ENCODE measurements at places on chromosomes 13 and 19.

DNA sequence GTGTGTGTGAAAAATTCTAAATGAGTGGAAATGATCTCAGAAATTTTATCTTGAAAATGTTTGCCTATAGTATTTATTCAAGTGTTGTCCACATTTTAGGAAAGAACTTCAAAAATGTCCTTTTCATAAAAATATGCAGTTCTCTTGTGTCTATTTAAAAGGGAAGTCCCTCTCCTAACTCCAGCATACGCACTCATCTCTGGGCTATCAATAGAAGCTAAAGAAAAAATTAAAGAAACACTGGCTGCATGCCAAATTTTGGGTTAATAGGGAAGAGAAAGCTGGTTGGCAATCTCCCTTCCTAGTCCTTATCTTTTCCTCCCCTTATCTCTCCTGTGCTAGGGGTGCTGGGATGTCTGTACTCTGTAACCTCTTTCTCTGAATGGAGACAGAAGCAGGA is 313.3 kb downstream of the ENOX1 start:
- no peak for DNase-seq

GRCh38 chr19:55369653-55370304 is 484 bp downstream of the IL11 start:
- peak; percentile 46 for DNase-seq

GRCh38 chr13:41740479-41740878 is 220.4 kb downstream of the VWA8 start:
- DNase-seq = no peak

- no peak for DNase-seq
Observed at GRCh38 chr19:1264801-1265614, 4.1 kb upstream of the CIRBP start.

DNA sequence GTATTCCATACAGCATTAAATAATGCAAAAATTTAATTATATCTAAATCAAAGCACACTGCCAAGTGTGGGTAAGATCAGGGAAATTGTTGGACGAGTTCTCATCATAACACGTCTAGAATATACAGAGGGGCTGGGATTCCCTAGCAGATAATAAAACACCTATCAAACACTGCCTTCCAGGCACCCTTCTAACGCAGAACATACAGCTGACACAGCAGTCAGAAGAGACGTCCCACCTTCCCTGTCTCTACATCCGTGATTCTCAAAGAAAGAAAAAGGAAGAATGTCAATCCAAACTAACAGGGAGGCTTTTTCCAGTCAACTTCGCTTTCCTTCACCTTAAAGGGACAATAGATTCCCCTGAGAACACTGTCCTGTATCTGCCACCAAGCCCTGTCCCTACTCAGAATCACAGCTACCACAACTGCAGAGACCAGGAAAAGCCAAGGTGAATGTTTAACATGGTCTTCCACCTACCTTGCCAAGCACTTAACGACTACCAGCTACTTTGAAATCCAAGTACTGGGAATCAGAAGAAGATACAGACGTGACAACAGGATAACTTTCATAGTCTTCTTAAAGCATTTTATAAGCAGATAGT is 38.5 kb downstream of the TBC1D4 start:
- no peak for DNase-seq

GRCh38 chr19:35755550-35756376 is 1.1 kb downstream of the HSPB6 start:
- no peak for DNase-seq

DNA sequence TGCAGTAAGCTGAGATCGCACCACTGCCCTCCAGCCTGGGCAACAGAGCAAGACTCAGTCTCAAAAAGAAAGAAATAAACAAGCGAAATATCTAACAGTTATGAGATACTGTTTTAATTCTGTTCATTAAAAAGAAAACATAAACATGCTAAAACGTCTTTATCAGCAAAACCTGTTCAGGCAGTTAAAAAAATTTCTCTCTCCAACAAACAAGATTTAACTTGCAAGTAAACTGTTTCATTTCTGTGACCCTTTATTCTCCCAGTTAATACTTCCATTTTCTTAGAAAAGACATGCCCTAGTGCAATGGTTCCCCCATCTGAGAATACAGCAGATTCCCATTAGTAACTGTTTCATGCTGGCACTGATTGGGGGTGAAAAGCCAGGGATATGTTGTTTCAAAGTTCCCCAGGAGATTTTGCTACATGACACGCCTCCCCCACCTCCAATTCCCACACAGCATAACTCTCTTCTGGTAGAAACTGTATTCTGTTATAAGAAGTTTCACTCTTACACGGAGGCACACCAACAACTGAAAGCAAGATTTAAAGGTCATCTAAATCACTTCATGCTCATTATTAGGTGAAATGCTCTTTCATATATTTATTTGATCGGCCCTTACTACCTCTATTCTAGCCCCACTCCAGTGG is 24.4 kb downstream of the ELF1 start:
- no peak for DNase-seq

DNA sequence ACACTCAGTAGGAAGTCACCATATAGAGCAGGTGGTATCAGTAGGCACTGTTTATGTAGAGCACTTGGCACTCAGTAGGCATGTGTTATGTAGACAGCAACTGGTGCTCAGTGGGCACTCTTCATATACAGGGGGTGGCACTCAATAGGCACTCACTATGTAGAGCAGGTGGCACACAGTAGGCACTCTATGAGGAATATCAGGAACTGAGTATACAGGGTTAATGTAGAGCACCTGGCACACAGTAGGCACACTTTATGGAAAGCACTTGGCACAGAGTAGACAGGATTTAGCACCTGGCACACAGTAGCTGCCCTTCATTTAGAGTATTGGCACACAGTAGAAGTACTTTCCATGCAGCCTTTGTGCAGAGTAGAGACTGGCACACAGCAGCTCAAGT is 1.1 kb upstream of the CYP4F3 start:
- DNase-seq = no peak

GRCh38 chr19:47765523-47766358 is 12.8 kb upstream of the SELENOW start:
- DNase-seq = peak; percentile 74

- no peak for DNase-seq
Observed at GRCh38 chr13:49367640-49368422, 76.0 kb downstream of the CAB39L start.

GRCh38 chr13:39414339-39414738 is 188.7 kb downstream of the LHFPL6 start:
- no peak for DNase-seq

DNA sequence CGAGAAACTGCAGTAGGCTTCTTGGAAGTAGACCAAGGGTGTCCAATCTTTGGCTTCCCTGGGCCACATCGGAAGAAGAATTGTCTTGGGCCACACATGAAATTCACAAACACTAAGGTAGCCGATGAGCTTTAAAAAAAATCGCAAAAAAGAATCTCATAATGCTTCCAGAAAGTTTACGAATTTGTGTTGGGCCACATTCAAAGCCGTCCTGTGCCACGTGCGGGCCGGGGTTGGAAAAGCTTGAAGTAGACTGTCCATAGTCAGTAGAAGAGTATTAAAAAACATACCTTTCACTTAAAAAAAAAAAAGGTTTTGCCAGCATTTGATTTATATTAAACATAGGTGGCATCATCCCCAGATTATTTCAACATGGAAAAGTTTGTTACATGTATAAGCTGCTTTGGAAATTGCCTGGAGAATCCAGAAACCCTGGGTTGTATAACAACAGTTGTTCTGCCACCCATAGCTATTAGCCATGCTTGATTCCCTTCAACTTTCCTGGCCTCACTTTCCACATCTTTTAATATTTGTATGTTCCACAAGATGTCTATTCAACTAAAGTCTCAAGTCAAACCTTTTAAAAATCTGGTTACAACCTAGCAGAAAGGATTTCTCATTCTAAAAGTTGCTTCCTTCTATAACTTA is 1.0 kb downstream of the IFT88 start:
- DNase-seq = no peak

DNA sequence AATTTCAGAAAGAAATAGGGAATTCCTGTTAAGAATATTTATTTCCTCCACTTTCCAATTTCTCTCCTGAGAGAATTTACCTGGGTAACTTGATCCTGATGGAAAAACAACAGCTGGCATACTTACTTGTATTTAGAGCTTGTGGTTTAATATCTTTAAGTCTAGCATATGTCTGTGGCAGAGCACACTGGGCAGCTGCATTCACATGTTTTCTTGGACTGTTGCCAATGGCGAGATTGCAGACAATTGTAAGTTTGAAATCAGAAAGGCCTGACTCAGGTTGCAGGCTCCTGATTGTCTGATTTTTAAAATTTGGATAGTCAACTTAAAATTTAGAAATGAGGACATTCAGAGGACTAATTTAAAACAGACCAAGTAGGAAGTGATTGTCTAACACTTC is 66.9 kb downstream of the NHLRC3 start:
- DNase-seq = no peak

DNA sequence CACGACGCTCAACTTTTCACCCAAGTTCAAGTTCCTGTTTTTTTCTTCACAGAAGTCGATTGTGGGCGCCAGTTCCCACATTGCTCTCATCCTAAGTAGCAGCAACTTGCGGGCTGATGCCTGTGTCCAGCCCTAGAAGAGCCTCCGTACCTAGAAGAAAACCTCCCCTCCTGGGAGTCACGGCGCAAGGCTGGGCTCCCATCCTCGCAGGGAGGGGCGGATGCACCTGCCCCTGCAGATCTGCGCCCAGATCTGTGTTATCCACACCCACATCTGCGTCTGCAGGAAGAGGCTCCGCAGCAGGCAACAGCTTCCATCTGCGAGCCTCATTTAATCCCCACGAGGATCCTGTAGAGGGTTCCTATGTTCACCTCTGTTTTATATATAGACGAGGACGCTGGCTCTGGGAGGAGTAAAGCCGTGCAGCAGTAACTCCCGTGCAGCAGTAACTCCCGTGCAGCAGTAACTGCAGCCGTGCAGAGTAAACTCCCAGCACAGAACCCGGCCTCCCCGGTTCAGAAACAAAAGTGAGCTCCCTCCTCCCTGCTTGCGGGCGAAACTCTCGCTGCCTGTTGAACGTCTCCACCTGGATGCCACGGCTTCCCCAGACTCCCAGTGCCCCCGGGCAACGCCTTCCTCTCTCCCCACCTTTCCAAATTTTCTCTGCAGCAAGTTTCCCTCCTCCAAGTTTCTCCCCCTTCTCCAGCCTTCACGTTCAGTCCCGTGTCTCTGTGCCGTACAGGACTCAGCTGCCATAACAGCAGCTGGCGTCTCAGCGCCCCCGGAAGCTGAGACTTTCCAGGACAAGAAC is 23.5 kb upstream of the LAIR1 start:
- no peak for DNase-seq

- no peak for DNase-seq
Observed at GRCh38 chr19:9935506-9936325, 599 bp downstream of the OLFM2 start.

DNA sequence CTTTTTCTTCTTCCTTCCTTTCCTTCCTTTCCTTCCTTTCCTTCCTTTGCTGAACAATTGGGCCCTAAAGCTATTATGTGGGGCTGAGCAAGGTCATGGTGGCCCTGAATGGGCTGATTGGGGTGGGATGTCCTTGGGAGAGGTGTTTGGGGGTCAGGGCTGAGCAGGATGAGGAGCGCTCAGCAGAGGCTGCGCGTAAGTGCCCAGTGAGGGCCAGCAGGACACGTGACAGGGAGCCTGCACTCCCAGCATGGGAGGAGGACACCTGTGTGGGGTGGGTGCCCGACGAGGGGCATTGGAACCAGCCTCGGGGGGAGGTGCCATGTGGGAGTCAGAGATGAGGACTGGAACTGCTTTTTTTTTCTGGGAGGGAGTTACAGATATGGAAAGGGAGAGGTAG is 5.4 kb upstream of the LGALS7 start:
- no peak for DNase-seq

DNA sequence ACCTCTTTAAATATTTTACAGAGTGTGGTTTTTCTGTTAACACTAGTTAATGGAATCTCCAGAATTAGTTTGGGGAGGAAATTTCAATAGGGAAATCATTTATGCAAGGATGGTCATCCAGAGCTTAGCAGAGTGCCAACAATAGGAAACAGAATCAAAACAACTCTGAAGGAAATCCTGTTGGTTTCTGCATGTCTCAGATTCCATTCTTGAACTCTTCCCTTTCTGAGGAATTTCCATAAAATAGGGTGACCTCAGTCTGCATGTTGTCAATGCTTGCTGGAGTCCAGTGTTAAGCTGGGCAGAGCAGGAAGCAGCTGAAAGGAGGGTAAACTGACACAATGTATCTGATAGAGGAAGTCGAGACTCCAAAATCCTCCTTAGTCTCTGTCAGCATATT is 16.9 kb downstream of the CBY2 start:
- no peak for DNase-seq

DNA sequence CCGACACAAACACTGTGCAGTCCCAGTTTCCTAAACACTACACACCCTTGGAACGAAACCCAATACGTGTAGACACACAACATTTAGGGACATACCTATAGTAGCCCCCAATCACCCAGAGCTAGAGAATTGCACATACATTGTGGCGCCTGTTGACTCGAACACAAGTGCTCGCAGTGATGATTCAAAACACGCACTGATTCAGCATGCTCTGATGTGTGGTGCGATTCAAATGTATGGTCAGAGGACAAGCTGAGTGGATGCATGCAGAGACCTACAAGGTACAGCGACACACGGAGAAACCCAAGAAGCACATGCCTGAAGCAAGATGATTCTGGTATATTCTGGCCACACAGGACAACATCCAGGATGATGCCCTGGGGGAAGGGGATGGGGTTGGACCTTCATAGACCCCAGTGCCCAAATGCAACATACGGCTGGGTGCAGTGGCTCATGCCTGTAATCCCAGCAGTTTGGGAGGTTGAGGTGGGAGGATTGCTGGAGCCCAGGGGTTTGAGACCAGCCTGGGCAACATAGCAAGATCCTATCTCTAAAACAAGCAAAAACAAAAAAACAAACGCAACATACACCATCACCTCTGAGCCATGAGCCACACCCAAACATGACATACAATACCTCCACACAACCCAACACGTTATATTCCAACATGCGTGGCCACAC is 997 bp upstream of the KCNN4 start:
- no peak for DNase-seq

GRCh38 chr19:45972081-45972946 is 1.4 kb downstream of the NOVA2 start:
- no peak for DNase-seq

- no peak for DNase-seq
Observed at GRCh38 chr13:111061358-111062045, 53.6 kb upstream of the ARHGEF7 start.

GRCh38 chr19:7004313-7004931 is 16.8 kb downstream of the MBD3L2B start:
- no peak for DNase-seq

GRCh38 chr13:38763446-38764381 is 76.8 kb downstream of the FREM2 start:
- DNase-seq = peak; percentile 54

DNA sequence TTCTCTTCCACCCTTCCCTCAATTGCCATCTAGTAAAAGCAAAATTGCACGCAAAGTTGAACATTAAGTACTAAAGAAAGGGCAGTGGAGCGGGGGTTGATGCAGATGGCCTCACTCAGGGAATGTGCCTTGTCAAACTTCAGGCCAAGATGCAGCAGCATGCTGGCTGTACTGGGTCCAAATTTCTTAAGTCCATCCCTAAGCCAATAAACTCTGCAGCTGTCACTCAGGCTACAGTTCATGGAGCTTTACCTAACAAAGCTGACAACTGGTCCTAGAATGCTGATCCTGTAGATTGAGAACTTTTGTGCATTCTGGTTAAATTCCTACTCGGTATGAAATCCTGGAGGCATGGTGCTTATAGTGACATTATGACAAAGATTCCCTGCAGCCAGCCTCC is 88.4 kb downstream of the FOXO1 start:
- DNase-seq = no peak

GRCh38 chr19:39363901-39364457 is 21.8 kb downstream of the SAMD4B start:
- no peak for DNase-seq

- DNase-seq = no peak
Observed at GRCh38 chr13:26255691-26256277, 1.9 kb downstream of the CDK8 start.

- DNase-seq = no peak
Observed at GRCh38 chr13:43405457-43405856, 381.3 kb downstream of the ENOX1 start.
